ENCODE measurements at places on chromosomes 3 and 15.

DNA sequence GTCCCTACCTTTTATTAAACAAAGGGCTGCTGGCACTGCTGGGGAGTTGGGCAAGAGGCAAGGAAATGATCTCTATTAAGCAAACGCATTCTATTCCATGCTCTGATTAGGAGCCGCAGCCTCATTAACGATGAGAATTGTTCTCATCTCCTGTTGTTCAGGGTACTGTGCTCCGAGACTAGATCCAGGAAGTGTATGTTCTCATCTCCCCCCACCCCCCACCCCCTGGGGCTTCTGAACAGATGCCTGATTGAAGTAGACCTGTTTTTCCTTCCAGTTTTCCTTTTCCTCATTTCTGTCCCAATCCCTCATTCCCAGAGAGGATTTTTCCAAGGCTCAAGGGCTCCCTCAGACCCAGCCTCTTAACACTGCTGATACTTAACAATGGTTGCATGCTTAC, 81.6 kb upstream of the FEZF2 start:
- H3K27me3 ChIP-seq: no peaks in the 10 kb centered on the region
- no peak for DNase-seq
- no peak overlapping the region for H3K27ac ChIP-seq
- H3K4me3 ChIP-seq: no peak overlapping the region
- no peaks in the 10 kb centered on the region for H3K4me1 ChIP-seq

- peak overlapping the region; percentile 65 for H3K27ac ChIP-seq
- H3K4me1 ChIP-seq: peaks cover 7% of the 10 kb centered on the region
- H3K36me3 ChIP-seq: no peaks in the 10 kb centered on the region
These were observed 453 bp downstream of the ZDHHC23 start for GRCh38 chr3:113948015-113948917.

DNA sequence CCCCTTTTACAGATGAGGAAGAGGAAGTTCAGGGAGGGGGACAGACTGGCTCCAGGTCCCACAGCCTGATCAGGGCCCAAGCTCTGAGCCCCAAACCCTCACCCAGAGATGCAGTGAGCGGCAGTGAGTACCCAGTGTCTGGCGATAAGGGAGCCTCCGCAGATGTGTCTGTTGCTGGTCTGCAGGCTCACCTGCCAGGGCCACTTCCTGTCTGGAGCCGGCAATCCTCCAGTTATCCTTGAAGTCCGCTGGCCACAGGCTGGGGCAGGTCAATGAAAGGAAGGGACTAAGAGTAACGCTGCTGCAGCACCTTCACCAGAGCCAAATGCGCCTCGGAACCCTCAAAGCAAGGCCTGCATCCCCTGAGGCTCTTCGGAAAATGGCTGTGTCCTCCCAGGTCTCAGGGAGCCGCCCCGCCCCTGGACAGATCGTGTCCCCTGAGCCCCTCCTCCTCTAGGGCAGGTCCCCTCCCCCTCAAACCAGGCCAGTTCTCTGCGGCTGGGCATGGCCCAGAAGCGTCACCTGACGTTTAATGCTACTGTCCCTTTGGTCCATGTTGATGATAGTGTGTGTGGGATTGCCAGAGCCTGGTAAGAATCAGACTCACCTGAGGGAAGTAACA, 51.5 kb downstream of the MYL3 start:
- H3K4me1 ChIP-seq: peaks cover 15% of the 10 kb centered on the region
- no peaks in the 10 kb centered on the region for H3K27me3 ChIP-seq
- no peak overlapping the region for H3K4me3 ChIP-seq

DNA sequence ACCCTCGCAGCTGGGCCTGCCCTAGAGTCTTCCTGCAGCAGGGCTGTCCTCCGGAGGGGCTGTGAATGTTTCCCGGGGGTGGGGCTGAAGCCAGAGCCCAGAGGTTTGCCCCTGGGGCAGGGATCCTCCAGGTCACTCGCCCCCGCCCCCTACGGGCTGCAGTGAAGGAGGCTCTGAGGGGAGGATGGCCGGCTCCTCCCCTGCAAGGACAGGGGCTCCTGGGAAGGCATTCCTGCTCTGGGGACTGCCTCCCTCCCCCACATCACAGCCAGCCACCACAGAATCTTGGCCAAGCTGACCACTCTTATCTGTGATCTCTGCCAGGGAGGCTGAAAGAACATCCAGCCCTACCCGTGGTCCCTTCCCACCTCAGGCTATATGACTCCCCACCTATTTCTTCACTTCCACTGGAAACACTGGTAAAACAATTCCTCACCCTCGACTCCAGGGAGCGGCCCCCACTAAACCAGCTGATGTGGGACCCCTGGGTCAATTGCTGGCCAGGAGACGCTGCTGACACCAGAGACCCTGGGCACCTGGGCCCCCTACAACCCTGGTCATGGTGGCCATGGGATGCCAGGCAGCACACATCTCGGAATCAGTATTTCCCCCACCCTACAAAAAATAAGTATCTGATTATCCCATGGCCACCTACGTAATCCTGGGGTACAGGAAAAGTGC, 66.0 kb downstream of the HMCES start:
- no peaks in the 10 kb centered on the region for H3K4me1 ChIP-seq
- 0 out of 2 replicates have a peak, but pooled peaks cover 6% of the 10 kb centered on the region for H3K27me3 ChIP-seq
- DNase-seq: no peak
- no peak overlapping the region for H3K27ac ChIP-seq
- peak overlapping the region; percentile 56 for H3K4me3 ChIP-seq
- no peaks in the 10 kb centered on the region for H3K36me3 ChIP-seq

DNA sequence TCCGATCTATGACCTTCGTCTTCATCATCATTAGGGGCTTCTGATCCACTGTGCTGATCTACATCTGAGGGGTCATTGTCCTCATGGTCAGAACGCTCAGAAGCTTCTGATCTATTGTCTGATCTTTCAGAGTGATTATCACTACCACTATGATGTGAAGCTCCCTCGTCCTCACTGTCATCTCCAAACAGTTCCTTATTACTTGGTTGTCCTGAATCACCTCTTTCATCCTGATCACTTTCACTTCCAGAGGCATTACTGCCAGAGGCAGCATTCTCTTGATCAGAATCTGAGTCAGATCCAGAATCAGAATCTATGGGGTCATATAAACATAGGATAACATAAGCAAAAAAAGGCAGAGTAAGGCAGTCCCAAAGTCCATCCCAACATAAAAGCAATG, 5.4 kb downstream of the LEO1 start:
- H3K4me3 ChIP-seq: no peak overlapping the region
- no peaks in the 10 kb centered on the region for H3K4me1 ChIP-seq
- no peaks in the 10 kb centered on the region for H3K36me3 ChIP-seq
- H3K27ac ChIP-seq: no peak overlapping the region

DNA sequence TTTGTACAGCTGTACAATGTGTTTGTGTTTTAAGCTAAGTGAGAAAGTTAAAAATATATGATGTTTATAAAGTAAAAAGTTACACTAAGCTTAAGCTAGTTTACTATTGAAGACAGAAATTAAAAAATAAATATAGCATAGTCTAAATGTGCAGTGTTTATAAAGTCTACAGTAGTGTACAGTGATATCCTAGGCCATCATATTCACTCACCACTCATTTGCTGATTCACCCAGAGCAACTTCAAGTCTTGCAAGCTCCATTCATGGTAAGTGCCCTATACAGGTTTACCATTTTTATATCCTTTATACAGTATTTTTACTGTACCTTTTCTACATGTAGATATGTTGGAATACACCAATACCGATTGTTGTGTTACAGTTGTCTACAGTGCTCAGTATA, 553.2 kb upstream of the TBL1XR1 start:
- H3K4me1 ChIP-seq: no peaks in the 10 kb centered on the region
- DNase-seq: no peak
- H3K27ac ChIP-seq: no peak overlapping the region
- no peaks in the 10 kb centered on the region for H3K27me3 ChIP-seq
- no peaks in the 10 kb centered on the region for H3K36me3 ChIP-seq

All from MM.1S (cell line).